Stomach (tissue), 19 donors: ENCODE measurements at places on chromosomes 7 and 10. TPM values are rescaled to one million over a fixed set of nuclear protein-coding genes. Genes with fewer than 3 reads are reported as not detected.

DNA sequence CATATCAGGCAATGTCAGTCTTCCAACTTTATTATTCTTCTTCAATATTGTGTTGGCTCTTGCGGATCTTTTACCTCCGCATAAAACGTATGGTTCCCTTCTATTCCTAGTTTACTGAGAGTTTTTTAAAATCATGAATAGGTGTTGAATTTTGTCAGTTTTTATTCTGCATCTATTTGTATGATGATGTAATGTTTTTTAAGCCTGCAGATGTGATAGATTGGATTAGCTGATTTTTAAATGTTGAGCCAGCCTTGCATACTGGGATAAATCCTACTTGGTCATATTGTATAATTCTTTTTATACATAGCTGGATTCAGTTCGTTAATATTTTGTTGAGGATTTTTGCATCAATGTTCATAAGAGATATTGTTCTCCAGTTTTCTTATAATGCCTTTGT lies 9.2 kb upstream of the OR2F1 start:
- DNase-seq = no peak
- H3K27me3 ChIP-seq = no peaks in the 10 kb centered on the region
- H3K4me1 ChIP-seq = no peaks in the 10 kb centered on the region
- no peak overlapping the region for H3K4me3 ChIP-seq

DNA sequence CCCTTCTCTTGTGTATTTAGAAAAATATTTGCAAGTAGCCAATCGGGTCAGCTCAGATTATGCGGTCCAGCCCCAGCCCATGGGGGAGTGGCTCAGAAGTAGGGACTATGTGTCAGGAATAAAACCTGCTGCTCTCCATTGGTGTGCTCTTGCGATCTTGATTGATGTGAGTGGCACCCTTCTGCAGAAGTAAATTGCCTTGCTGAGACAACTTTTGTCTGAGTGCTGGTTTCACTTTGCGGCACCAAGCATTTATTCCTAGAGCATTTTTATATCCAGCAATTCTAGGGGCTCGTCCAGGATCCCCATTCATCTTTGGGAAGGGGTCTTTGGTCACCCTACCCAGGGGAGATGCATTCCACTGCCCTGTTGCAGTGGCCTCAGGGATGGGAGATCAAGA lies 26.1 kb upstream of the FAM221A start:
- no peaks in the 10 kb centered on the region for H3K27me3 ChIP-seq
- H3K4me1 ChIP-seq = no peaks in the 10 kb centered on the region
- DNase-seq = no peak
- H3K27ac ChIP-seq = no peak overlapping the region
- no peak overlapping the region for H3K4me3 ChIP-seq

- H3K27ac ChIP-seq = no peak overlapping the region
- no peaks in the 10 kb centered on the region for H3K27me3 ChIP-seq
- no peak for DNase-seq
- no peaks in the 10 kb centered on the region for H3K36me3 ChIP-seq
These were observed 299.9 kb upstream of the LYZL1 start for GRCh38 chr10:28988980-28989379.

DNA sequence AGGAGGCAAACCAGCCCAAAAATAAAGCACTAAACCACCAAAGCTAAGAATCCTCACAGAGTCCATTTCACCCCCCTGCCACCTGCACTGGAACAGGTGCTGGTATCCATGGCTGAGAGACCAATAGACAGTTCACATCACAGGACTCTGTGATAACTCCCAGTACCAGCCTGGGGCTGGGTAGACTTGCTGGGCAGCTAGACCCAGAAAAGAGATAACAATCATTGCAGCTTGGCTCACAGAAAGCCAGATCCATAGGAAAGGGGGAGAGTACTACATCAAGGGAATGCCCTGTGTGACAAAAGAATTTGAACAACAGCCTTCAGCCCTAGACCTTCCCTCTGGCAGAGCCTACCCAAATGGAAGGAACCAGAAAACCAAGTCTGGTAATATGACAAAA lies 13.6 kb upstream of the SLC25A28 start:
- no peak for DNase-seq
- H3K27me3 ChIP-seq = no peaks in the 10 kb centered on the region
- H3K27ac ChIP-seq = no peak overlapping the region
- no peak overlapping the region for H3K4me3 ChIP-seq

DNA sequence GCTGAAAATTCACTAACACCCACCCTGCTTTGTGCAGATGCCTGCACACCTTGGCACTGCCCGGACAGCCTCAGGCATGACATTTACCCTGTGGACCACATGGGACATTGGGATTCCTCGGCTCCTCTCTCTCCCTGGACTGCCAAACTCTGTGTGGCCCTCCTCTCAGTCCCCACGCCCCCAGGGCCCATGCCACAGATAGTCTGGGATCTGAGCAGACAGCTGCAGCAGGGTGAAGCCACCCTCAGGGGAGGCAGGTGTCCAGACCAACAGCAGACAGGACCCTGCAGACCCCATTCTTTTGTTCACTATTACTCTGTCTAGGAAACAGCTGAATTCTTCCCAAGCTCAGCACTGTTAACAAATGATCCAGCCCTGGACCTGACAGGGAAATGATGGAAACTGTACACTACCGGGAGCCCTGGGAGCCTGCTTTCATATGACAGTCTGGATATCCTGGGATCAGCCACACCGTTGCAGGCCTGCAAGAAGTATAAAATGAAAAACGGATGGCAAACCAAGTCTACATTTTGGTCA lies 83.4 kb downstream of the VOPP1 start:
- H3K27me3 ChIP-seq = no peaks in the 10 kb centered on the region
- DNase-seq = no peak
- H3K27ac ChIP-seq = no peak overlapping the region
- H3K36me3 ChIP-seq = peaks cover 90% of the 10 kb centered on the region
- peaks cover 10% of the 10 kb centered on the region for H3K4me1 ChIP-seq
- H3K4me3 ChIP-seq = no peak overlapping the region

GRCh38 chr10:44822349-44822748 lies 88.8 kb upstream of the TMEM72 start:
- H3K27me3 ChIP-seq = no peaks in the 10 kb centered on the region
- no peaks in the 10 kb centered on the region for H3K36me3 ChIP-seq
- H3K4me1 ChIP-seq = no peaks in the 10 kb centered on the region
- no peak for DNase-seq
- H3K4me3 ChIP-seq = no peak overlapping the region
- no peak overlapping the region for H3K27ac ChIP-seq

DNA sequence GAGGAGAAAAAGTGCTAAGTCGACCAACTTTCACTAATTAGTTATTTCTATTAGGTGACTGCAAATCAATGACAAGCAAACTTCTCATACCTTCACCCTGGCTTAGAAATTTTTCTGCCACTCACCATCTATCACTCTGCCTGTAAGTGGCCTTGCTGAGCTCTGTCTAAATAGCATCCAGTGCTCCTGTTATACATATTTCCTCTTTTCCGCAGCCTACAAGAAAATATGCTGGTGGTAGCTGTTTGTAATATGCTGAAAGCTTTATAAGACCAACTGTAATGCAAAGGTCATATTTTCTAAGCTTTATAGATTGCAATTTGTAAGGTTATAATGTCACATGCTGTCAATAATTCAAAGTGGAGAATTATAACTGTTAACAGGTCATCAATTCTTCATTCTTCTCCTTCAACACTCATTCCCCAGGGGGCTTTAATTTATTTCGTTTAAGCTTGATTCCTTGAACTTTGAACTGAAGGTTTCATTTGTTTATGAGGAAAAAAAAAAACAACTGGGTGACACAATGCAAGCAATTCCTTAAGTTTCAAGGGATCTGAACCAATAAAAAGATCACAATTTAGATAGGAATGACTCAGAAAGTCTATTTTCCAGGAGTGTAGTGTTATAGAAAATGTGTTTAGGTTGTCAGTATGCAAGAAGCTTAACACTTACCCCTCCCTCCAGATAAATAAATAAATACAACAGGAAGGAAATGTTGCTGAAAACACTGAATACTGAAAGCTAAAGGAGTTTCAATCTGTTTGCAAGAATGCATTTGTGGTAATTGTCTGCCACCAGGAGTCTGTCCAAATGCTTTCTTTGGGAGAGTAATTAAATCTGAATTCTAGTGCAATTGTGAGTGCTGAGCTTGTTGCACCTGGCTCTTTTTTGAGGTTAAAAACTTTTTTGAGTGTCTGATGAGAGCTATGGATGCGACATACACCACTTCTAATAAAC lies 183.7 kb downstream of the SORCS1 start:
- H3K27ac ChIP-seq = no peak overlapping the region
- no peak overlapping the region for H3K4me3 ChIP-seq
- H3K27me3 ChIP-seq = no peaks in the 10 kb centered on the region

DNA sequence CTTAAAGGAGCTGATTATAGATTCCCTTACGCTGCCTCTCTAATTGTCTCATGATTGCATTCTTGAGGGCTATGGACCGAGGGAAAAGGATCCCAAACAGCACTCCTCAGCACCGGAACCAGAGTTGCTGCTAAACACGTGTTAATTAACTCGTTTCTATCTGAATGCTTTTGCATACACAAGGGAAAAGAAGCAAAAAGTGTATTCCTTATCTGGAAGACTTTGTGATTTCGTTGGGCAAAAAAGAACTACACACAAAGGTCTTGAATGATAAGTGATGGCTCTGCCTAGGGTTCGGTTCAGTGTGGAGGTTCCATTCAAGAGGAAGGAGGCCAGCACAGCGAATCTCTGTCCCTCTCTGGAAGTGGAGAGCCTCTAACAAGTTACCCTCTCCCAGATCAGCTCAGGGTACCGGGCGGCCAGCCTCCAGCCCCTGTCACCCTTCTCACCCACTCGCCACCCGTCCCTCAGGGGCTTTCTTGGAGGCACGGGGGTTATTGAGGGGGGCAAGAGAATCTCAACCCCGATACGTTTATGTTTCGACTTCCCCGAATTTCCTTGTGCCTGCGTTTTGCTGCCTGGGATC lies 515 bp upstream of the SLC4A2 start:
- peaks cover 62% of the 10 kb centered on the region for H3K4me1 ChIP-seq
- peaks cover 18% of the 10 kb centered on the region for H3K36me3 ChIP-seq
- DNase-seq = no peak
- peak overlapping the region; percentile 91 for H3K27ac ChIP-seq
- H3K27me3 ChIP-seq = no peaks in the 10 kb centered on the region
- peak overlapping the region; percentile 81 for H3K4me3 ChIP-seq

Gene SPDYE1
- total RNA-seq = not detected

Gene SRI
- 102 TPM for total RNA-seq

Gene LEP
- total RNA-seq = not detected

Gene ZP3
- total RNA-seq = not detected
